ENCODE measurements at places on chromosomes 5 and 9.

- no peak for DNase-seq
Measured at GRCh38 chr5:163434401-163434866, 3.0 kb upstream of the CCNG1 start.

- peak; percentile 39 for DNase-seq
Measured at GRCh38 chr9:127154390-127155191, 32.2 kb upstream of the ANGPTL2 start.

DNA sequence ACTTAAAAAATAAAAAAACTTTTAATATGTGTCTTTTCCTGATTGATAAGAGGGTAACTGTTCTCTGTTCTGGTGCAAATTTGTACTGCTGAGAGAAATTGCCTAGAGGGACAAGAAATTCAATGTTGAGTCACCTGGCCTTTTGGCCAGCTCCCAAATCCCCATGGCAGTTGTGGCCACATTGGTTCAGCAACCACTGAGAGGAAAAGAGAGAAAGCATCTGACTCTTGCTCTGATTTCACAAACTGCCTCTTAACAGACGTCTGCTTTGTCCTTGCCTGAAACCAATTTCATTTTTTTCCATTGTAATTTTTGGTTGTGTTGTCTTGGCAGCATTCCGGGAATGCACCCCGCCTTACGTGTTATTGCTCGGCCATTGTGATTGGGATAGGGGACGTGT lies 42.4 kb downstream of the NTRK2 start:
- no peak for DNase-seq

- no peak for DNase-seq
Measured at GRCh38 chr5:148952097-148952867, 110.6 kb downstream of the SH3TC2 start.

DNA sequence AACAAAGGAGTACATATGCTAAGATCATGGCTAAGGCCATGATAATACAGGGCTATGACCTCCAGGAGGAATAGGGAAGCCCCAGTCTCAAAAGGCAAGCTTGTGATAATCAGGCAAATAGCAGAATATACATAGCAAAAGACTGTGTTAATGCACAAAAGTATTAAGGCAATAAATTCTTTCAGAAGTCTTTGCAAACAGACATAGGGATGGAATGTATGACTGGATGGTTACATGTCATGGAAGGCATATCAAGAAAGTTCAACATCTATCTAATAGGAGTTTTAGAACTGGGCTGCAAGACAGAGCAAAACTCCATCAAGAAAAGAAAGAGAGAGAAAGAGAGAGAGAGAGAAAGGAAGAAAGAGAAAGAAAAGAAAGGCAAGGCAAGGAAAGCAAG lies 264.5 kb upstream of the CDH6 start:
- no peak for DNase-seq

DNA sequence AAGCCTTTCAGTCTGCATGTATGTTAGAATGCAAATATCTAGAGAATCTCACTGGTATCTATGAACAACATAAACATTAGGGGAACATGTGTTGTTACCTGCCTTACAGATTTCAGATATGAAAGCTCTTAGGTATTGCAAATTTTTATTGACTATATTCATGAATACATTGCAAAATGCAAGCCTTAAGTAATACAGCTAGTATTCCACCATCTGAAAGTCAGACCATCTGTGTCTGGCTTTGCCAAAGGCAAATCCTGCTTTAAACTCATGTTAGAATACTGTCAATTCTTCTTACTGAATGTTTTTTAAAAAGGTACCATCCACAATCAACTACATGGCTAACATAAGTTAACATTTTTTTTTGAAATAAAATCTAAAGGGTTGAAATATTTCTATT lies 215.6 kb downstream of the AP3B1 start:
- no peak for DNase-seq

GRCh38 chr5:96256795-96257470 lies 176.1 kb downstream of the PCSK1 start:
- DNase-seq = no peak

GRCh38 chr5:142906863-142907671 lies 136.9 kb downstream of the ARHGAP26 start:
- DNase-seq = no peak

GRCh38 chr9:123493627-123494026 lies 137.6 kb downstream of the CRB2 start:
- DNase-seq = no peak

DNA sequence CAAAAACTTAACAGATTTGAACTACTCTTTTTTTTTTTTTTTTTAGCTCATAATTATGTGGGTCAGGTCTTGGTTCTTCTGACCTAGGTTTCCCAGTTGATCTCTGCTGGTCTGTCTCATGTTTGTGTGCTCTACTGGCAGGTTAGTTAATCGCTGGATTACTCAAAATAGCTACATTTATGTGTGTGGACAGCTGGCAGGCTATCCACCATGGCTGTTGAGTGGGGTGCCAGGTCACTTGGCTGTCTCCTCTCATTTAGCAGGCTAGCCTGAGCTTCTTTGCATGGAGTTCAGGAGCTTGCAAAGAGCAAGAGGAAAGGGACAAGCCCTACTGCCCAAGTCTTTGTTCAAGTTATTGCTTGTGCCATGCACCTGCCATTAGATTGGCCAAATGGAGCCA lies 9.3 kb downstream of the ADCY2 start:
- DNase-seq = no peak

DNA sequence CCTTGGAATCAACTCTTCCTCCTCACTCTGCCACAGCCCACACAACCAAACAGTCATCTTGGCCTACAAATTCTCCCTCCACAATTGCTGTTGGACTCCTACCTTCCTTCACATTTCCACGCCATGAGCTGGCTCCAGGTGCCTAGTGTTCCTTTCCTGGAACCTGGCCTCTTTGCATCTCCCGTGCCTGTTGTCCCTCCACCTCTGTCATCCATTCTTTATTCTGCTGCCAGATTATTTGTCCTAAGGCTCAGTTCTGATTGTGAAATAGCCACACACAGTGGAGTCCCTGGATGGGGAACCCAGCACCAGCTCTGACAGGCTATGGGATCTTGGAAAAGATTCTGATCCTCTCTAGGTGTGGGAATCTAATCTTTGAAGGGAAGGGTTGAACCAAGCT lies 109.1 kb upstream of the ANKH start:
- no peak for DNase-seq

DNA sequence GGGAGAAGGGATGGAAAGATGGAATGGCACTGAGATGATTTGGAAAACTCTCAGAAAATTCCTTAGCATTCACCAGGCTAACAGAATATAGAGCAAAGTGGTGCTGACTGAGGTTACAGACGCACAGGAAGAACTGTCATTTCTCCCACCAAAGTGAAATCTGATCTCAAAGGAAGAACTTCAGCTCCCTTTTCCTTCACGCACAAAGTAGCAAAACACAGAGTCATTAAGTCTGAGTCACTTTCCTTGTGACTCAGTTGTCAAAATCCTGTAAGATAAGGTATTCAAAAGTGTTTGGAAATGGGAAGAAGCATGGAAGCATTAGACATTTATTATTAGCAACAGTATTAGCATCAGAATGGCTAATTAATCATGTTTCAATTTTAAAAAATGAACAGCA lies 11.7 kb downstream of the MPDZ start:
- DNase-seq = no peak

- peak; percentile 20 for DNase-seq
Measured at GRCh38 chr5:168114444-168115017, 176.9 kb upstream of the WWC1 start.

DNA sequence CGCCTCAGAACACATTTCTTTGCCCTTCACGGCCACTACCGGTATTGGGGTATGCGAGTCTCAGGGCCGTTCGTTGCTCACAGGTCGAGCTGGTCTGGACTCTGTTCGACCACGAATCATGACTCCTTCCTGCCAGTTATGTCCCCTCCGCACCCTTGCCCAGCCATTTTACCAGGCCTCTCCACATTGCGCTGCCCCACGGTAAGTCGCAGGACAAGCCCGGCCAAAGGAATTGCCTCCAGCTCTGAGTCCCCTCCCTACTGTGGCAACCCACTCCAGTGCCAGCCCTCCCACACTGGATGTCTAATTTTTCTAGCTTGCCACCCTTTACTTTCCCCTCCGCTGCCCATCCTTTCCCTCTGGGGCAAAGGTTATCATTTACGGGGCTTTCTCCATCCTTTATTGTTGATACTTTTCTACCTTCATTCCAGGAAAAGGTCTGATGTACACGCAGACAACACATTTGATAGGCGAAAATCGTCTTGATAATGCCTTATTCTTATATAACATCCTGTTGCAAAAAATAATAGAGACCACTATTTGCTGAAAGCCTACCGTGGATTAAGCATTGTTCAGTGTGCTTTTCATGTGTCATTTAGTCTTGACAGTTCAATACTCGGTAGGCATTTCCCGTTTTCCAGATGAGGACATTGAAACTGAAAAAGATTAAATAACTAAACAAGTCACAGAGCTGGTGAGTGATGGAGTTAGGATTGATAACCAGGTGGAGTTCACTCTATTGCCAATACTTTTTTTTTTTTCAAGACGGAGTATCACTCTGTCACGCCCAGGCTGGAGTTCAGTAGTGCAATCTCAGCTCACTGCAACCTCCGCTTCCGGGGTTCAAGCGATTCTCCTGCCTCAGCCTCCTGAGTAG lies 958 bp upstream of the HSPA5 start:
- DNase-seq = no peak

- no peak for DNase-seq
Measured at GRCh38 chr9:14159440-14160216, 154.3 kb downstream of the NFIB start.

All from NCI-H187 (cell line).